ENCODE measurements at places on chromosomes 5 and 9.

GRCh38 chr9:398085-398484 lies 183.4 kb downstream of the DOCK8 start:
- DNase-seq: no peak

DNA sequence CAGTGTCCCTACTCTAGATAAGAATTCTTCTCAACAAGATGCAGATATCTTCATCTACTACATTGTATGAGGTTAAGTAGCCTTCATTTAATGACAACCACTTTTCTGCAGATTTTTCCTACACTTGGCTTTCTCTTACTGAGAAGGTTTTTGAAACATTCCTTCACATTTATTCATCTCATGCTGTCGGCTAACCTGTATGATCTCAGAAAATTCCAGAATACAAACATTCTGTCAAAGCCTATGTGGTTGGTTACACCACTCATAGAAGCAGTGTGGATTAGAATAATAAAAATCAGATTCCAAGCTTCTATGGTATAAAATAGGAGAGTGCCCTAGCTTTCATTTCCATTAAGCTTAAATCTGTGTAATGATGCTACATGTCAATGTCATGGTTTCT lies 39.4 kb upstream of the ERCC6L2 start:
- no peak for DNase-seq

DNA sequence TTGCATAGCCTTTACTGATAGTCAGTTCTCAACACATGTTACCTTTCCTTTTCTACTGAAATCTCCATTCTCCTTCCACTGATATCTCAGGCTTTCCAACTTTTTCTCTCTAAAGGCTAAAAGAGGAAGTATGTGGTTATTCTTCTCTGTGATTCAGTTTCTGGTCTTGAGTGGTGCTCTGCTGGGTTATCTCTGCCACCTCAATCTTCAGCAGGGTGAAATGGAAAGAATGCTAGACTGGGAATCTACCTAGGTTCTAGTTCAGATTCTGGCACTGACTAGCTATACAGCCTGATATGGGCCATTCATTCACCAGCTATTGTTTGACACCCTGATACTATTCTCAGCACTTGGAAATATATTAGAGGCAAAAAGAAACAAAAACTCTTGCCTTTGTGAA lies 124.9 kb upstream of the GRIA1 start:
- DNase-seq: no peak

- DNase-seq: no peak
Measured at GRCh38 chr9:136336881-136337280, 9.5 kb downstream of the GPSM1 start.

GRCh38 chr5:27773636-27774035 lies 735.2 kb upstream of the CDH9 start:
- DNase-seq: no peak

- no peak for DNase-seq
Measured at GRCh38 chr5:83251849-83252248, 174.5 kb downstream of the XRCC4 start.

DNA sequence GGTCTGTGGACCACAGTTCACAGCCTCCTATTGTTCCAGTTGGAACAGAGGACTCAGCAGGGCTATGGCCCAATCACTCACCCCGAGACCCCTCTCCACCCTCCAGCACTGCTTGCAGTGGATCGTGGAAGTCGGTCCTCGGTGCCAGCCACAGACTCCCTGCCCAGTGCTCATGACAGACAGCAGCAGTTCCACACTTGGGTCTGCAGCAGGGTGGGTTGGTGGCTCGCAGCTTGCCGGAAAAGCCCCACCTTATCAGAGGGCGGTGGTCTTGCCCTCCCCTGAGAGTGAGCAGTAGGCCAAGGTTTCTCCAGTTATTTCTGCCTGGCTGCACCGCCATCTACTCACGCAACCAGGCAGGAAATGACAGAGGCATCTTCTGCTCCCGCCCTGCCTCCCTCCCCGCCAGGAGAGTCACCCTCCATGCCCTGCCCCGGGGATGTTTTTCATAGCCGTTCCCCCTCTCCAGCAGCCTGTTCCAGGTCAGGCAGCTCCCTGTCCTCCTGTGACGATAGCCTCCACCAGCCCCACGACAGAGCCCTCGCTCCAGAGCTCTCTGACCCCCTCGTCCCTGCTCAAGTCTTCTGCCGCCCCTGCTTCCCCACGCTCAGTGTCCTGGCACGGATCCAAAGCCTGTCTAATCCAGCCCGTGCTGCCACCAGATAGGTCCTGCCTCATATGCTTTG lies 34.5 kb downstream of the UNC5A start:
- no peak for DNase-seq

DNA sequence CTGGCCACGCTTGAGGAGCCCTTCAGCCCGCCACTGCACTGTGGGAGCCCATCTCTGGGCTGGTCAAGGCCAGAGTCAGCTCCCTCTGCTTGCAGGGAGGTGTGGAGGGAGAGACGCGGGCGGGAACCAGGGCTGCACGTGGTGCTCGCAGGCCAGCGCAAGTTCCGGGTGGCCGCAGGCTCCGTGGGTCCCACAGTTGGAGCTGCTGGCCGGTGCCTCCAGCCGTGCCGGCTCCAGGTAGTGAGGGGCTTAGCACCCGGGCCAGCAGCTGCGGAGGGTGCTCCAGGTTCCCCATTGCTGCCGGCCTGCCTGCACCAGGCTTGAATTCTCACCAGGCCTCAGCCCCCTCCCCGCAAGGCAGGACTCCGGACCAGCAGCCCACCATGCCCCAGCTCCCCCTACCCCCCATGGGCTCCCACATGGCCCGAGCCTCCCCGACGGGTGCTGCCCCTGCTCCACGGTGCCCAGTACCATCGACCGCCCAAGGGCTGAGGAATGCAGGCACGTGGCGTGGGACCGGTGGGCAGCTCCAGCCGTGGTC lies 192.8 kb upstream of the IZUMO3 start:
- DNase-seq: no peak

- no peak for DNase-seq
Measured at GRCh38 chr5:115962239-115962564, at the start of gene LVRN. TSS of gene LVRN (plus strand) at chr5:115962475. CDS start at chr5:115962618, 143 bp downstream.

DNA sequence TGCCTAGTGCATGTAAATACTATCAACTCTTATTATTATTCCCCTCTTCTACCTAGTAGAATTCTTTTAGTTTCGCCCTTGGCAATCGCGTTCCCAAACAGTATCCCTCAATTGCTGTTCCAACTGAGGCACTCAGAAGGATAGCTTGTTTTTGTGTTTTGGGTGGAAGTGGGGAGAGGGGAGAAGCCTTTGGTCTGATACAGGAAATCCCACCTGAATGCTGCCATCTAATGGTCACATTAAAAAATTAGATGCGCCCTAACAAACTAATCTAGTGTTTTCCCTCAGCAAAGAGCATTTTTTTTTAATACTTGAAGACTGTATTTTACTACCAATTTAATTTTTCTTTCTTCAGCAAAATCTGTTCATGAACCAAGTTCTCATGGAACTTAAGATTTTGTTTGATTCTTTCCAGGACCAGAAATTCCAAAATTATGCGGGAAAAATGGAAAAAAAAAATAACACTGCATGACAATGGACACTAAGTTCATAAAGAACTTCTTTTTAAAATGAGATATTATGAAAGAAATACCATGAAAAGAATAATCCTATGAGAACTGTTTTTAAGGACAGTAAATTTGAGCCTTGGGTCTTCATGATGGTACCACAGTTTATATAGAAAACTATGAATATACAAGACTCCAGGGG lies 22.2 kb upstream of the GLDC start:
- no peak for DNase-seq

DNA sequence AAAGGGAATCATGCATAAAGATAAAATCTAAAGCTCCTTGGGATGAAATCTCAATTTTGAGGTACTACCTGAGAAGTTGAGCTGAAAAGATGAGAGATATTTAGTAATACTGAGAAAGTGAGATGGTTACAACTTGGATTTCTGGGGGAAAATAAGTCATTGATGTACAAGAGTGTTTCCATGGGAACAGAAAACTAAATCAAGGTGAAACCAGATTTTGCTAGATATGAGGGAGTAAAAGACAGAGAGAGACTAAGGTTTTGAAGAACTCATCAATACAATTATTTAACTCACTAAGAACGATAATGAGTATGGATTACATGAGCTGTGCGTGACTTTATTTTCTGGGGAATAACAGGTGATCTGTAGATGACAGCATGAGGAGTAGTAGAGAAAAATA lies 10.2 kb upstream of the ST8SIA4 start:
- no peak for DNase-seq

GRCh38 chr5:1055896-1056610 lies 47.5 kb downstream of the NKD2 start:
- DNase-seq: no peak

DNA sequence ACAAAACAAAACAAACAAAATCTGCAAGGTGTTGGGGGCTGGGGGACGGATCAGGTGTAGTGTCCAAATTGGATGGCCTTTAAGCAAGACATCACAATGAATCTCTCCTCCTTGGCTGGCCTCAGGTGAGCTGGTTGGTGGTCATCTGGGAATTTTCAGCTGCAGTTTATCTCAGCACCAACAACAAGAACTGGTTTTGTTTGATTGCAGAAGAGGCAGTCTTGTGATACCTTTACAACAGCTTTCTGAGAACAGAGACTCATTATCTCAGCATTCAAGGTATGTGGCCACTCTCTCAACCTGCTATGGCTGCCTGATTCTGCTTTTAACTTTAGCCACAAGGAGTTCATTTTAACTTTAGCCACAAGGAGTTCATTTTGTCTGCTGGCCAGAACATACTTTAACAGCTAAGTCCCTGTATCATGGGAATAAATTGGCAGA lies 1543.4 kb downstream of the EFNA5 start:
- DNase-seq: no peak

GRCh38 chr5:92801911-92802310 lies 779.1 kb downstream of the NR2F1-AS1 start:
- peak; percentile 71 for DNase-seq

- DNase-seq: no peak
Measured at GRCh38 chr9:4297151-4297785, 2.6 kb downstream of the GLIS3 start.
